ENCODE measurements at places on chromosomes 2 and 18.

- no peak for DNase-seq
Observed at GRCh38 chr2:20115902-20116301, 64.5 kb upstream of the LAPTM4A start.

DNA sequence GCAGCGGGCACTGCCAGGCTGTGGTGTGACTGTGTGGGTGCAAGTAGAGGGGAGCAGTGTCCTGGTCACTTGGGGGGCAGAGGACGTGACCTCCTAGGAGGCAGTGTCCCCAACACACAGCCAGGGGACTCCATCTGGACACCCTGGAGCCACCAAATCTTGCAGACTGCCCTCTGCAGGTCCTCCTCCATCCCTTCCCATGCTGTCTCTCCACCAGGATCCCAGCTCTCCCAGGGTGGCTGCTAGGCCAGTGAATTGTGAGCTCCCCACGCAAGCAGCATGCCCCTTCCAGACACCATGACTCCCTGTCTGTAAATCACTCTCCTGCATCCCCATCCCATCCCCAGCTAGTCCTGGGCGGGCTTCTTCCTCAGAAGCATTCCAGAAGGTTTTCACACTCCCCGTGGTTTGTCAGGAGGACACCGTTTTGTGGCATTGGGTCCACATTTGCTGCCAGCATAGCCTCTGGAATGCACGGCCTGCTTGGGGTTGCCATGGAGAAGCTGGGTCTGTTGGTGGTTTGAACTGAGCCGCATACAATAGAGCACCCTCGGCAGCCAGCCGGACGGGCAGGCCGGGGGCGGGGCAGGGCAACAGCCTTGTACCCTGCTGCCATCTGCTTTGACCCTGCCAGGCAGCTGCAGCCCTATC, 210.7 kb downstream of the KLHL29 start:
- no peak for DNase-seq

GRCh38 chr2:63886445-63886844, 44.7 kb downstream of the UGP2 start:
- no peak for DNase-seq

- no peak for DNase-seq
Observed at GRCh38 chr2:102420290-102420689, 2.7 kb upstream of the IL18RAP start.

DNA sequence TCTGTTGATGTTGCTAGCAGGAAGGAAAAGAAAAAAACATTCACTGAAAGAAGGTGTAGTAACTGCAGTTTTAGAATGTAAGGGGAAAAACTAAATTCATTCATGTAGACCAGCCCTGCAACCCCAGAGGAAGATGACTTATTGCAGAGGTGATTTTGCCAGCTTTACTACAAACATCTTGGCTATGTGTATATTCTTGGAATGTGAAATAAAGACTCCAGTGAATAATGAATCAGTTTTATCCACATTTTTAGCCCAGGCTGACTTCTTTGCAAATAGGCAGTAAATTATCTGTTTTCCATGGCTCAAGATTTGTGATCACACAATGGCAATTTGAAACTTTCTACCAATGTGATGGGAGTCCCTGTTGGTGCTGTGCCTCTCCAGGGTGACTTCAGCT, 206.1 kb upstream of the SETBP1 start:
- DNase-seq, result no peak

- no peak for DNase-seq
Observed at GRCh38 chr2:146317959-146318358, 1526.9 kb upstream of the ACVR2A start.

GRCh38 chr2:181949047-181949446, 36.6 kb upstream of the PPP1R1C start:
- DNase-seq, result no peak

DNA sequence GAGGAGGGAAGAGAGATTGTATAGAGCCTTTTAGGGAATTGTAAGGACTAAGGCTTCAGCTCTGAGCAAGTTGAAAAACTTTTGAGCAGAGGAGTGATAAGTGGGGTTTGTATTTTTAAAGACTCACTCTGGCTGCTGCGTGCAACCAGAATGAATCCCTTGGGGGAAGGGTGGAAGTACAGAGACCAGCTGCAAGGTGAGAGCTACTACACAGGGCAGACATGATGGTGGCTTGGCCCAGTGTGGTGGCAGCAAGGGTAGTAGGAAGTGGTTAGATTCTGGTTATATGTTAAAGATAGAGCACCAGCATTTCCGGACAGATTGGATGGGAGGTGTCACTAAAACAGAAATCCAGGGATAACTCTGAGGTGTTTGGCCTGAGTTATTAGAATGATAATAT, 10.1 kb upstream of the SESTD1 start:
- DNase-seq, result no peak

GRCh38 chr2:146385031-146385430, 1459.8 kb upstream of the ACVR2A start:
- DNase-seq, result no peak

DNA sequence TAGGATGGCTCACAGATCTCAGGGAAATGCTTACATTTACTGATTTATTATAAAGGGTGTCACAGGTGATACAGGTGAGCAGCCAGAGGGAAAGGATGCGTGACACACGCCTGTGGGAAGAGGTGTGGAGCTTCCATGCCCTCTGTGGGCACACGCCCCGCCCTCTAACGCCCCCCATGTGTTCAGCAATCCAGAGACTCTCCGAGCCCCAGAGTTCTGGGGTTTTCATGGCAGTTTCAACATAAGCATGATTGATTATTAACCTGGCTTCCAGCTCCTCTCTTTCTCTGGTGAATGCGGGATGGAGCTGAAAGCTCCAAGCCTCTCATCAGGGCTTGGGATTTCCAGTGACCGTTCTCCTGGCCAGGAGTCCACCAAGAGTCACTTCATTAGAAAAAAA, 34.3 kb upstream of the ODC1 start:
- DNase-seq, result no peak

GRCh38 chr2:10225291-10226037, 77.2 kb upstream of the HPCAL1 start:
- no peak for DNase-seq

- DNase-seq, result no peak
Observed at GRCh38 chr2:71804281-71804751, 343.3 kb downstream of the CYP26B1 start.

DNA sequence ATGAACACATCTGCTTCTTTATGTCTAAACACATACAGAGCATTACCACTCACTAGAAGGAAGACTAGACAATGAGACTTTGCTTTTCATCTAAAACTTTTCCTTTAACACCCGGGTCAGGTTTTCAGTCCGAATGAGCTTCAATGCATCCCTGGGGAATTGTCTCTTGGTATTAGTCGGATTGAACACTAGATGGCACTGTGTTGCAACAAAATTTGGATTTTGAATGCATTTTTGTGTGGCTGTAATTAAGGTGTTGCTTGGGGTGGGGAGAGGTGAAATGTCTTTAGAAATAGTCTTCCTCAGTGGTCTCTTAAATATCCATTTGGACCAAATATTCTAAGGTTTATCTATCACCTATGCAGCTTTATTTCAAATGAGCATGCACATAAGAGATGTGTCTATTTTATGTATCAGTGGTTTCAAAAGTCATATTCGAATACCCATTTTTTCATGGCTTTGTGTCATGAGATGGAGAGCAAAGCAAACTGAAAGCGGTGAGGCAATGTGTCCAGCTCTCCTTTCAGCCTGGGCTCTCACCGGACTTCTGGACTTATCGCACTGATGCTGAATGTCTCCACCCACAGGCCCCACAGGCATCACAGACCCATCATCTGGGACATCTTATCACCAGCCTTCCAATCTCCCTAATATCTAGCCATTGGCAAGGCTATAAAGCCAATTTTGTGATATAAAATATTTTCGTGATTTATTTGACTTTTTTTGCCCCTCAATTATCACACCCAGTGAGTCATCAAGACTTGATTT, 510.3 kb downstream of the RNF144A start:
- no peak for DNase-seq

GRCh38 chr2:8249141-8249540, 432.7 kb upstream of the ID2 start:
- DNase-seq, result no peak

DNA sequence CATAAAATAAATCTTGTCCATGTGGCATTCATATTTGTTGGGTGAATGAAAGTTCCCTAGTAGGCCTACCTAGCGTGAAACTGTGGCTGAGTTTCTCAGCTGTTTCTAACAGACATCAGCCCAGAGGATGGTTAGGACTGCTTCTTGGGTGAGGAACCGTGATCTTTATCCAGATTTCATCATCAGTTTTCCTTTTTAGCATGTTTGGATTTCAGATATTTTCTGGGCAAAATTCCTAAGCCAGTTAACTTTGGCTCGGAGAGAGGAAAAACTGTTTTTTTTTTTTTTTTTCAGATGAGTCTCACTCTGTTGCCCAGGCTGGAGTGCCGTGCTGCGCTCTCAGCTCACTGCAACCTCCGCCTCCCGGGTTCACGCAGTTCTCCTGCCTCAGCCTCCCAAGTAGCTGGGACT, 53.5 kb downstream of the DGKD start:
- DNase-seq, result no peak

- no peak for DNase-seq
Observed at GRCh38 chr18:74949611-74950010, 259.3 kb downstream of the PTGR3 start.

- DNase-seq, result no peak
Observed at GRCh38 chr2:236367506-236368289, 103.5 kb upstream of the ASB18 start.

GRCh38 chr2:39989888-39990287, 210.8 kb upstream of the THUMPD2 start:
- no peak for DNase-seq

- no peak for DNase-seq
Observed at GRCh38 chr2:144515696-144516410, 4.1 kb downstream of the ZEB2 start.

- DNase-seq, result no peak
Observed at GRCh38 chr2:173148520-173148919, 72.9 kb downstream of the MAP3K20 start.

DNA sequence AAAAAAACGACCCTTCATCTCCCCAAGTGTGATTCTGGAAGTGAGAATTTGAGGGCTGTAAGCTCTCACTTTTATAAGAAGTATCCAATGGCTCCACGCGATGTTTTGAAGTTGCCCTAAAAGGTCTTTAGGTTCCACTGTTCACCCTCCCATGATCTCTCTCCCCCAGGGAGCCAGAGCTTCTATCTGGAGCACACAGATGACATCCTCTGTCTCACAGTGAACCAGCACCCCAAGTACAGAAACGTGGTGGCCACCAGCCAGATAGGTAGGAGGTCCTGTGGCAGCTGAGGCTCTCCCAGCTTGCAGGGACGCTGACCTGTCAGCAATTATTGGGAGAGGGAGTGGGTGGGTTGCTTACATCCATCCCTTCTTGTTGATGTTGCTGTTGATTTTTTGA, 97.8 kb downstream of the RTN4 start:
- DNase-seq, result no peak

GRCh38 chr2:112229348-112229747, 25.5 kb downstream of the ZC3H8 start:
- DNase-seq, result no peak

DNA sequence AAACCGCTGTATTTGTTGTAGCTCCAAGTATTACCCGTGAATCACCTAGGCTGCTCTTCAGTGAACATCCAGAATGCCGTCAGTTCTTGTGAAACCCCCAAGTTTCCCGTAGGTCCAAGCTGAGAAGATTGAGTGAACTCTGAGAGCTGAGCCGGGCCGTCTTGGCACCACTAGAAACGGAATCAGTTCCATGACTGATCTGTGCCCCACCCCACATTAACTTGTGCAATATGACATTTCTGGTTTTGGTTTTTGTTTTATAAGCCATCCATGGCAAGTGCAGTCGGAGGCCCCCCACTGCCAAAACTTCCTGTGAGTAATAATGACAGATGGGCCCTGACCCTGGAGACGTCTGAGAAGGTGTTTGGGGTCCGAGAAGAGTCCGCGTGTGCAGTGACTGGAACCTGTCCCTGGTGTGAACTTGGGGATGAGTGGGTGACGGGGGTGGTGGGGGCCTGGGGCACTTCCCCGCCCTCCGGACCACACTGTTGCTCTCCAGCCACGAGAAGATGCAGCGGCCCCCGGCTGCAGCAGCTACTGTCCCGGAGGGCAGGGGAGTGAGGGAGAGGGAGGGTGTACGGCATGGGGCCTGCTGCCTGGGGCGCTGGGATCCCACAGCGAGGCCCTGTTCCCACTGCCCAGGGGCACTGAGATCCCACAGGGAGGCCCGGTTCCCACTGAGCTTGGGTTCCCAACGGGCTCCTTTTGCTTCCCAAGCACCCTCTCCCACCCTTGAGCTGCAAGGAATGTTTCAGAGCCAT, 26.5 kb downstream of the NFATC1 start:
- DNase-seq, result no peak

DNA sequence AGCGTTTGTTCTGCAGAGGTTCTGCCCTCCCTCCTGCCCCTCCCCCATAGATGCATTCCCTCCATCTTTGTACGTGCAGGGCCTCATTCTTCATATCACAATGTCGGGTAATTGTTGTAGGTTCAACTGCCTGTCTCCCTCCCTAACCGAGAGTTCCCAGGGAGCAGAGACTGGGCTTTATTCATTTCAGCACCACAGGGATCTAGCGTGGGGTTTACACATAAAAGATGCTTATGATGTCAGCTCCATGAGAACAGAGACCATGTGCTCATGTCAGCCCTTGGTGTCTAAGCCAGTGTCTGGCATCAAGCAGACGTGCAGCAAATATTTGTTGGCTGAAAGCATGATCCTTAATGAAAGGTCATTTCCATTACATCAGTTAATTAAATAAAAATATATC, 298.9 kb upstream of the TRIB2 start:
- DNase-seq, result no peak

DNA sequence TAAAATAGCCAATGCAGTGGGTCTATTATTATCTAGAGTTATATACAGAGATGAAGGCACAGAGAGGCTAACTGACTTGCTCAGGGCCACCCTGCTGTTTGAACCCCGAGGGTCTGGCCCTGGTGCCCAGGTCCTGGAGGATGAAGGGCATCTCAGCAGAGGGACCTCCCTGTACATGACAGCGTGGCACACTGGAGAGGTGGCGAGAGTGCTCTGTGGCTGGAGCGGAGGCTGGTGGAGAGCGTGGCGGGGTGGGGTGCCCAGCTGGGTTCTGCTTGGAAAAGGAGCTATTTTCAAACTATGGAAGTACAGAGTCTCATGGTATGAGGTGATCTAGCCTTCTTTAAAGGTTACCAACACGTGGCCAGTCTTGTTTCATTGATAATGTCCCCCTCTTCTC, 35.8 kb downstream of the GREB1 start:
- no peak for DNase-seq

DNA sequence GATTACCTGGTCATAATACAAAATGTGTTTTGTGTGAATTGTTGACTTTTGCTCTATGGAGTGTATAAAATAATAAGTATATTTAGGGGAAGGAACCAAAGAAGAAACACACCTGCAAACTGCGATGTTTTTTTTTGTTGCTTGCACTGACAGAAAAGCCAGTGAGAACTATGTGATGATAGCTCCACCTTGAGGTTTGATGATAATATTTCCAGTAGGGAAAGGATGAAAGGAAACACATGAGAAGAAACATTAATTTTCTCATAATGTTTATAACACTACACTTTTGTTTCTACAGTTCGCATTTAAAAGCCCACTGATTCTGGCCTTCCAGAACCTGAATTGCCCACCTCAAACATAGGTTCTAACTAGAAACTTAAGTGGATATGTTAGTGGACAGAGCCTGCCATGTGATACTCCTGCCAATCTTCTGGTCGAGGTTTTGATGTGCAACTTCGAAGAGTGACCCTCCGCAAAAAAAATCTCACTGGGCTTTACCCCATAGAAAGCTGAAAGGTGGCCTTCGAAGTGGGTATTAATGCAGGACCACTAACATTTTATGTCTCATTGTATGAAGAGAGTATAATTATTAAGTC, 476.4 kb upstream of the SPHKAP start:
- DNase-seq, result no peak

GRCh38 chr18:61322265-61322873, 10.9 kb upstream of the CDH20 start:
- no peak for DNase-seq

- no peak for DNase-seq
Observed at GRCh38 chr2:8285081-8285480, 396.8 kb upstream of the ID2 start.

Data from stimulated activated CD4-positive, alpha-beta T cell treated with anti-CD3 and anti-CD28 coated beads, TNF-alpha, amount 100 ng/mL, for 24 hours (primary cell).